ENCODE measurements at places on chromosomes 7 and 10.

GRCh38 chr7:116810267-116811116, 51.9 kb upstream of the CAPZA2 start:
- DNase-seq = no peak

DNA sequence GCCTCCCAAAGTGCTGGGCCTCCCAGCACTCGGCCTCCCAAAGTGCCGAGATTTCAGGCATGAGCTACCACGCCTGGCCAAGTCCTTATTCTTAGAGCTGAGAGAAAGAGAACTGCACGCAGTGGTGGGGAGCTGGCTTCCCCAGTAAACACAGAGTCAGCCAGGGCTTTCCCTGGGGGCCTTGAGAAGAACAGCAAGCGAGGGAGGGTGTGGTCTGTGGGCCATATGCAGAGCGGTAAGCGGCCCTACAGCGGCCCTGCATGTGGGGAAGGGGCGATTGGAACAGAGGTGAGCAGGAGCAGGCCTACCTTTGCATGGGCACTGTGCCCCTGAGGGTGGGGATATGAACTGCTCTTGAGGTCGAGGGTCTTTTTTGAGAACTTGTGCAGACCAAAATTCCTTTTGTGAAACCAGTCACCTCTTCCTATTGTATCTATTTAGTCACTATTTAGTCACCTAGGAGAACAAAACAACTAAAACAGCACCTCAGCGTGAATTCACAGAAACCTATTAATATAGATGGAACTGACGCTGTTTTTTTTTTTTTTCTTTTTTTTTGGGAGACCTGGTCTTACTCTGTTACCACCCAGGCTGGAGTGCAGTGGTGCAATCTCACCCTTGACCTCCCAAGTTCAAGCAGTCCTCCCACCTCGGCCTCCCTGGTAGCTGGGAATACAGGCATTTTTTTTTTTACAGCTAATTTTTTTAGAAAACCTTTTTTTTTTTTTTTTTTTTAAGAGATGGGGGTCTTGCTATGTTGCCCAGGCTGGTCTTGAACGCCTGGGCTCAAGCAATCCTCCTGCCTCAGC, 36.9 kb upstream of the SH2D4B start:
- peak; percentile 81 for DNase-seq

DNA sequence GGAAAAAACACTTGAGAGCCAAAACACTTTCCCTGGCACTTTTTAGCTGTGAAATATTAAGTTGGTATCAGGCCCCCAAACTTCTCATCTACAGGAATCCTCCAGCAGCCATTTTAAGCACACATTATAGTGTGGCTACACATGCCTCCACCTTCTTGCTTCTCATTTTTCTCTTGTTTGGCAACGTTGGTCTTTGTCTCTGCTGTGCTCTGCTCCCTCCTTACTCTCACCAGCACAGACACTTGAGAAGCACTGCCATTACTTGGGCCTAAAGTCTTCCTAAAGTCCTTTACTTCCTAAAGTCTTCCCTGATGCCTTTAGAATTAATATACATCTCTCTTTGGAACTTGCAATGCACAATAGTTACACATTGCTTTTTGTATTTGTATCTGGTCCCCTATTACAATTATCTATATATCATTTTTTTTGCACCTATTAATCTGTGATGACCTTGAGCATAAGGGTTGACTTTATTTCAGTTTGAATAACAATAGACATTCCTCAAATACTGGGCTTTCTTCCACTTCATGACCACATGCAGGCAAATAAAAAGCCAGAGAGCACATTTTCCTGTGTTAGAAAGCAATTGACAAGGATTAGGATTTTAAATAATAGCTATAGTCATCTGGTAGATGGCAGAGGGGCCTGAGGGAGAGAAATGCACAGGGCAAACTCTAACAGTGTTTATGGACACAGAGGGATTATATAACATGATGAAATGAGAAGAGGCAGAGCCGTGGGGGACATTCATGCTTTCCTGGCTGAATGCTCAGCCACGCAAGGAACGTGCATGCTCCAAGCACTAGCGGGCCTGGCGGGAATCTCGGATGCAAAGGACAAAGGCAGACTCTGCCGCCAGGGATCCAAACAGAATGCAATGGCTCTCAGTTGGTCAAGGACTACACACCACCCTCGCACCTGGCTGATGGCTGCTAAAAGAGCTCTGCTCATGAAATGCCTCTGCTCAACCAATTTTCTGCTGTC, 99.3 kb downstream of the CDC14C start:
- no peak for DNase-seq

GRCh38 chr7:106552645-106553445, 108.1 kb downstream of the CCDC71L start:
- DNase-seq = no peak

GRCh38 chr10:132528064-132528691, 9.4 kb upstream of the INPP5A start:
- DNase-seq = no peak

DNA sequence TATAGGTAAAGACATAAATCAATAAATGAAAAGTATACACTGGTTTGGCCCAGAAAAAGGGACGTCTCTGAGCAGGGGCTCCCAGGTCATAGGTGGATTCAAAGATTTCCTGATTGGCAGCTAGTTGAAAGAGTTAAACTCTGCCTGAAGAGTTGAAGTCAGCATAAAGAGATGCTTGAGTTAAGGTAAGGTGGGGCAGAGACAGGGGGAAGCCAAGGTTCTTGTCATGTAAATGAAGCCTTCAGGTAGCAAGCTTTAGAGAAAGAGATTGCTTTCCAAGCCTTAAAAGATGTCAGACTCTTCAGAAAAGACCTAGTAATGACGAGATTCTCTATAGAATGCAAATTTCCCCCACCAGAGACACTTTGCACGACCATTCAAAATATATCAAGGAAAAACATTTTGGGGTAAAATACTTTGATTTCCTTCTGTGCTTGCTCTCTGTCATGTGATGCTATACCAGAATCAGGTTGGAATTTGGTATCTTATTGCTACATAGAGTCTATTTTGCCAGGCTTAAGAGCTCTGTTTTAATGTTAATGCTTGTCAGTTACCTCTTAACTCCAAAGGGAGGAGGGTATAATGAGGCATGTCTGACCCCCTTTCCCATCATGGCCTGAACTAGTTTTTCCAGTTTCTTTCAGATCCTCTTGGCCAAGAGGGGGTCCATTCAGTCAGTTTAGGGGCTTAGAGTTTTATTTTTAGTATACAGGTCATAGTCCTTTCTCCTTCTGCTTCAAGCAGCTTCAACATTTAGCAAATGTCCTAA, 429.6 kb downstream of the ADRA2A start:
- DNase-seq = no peak

DNA sequence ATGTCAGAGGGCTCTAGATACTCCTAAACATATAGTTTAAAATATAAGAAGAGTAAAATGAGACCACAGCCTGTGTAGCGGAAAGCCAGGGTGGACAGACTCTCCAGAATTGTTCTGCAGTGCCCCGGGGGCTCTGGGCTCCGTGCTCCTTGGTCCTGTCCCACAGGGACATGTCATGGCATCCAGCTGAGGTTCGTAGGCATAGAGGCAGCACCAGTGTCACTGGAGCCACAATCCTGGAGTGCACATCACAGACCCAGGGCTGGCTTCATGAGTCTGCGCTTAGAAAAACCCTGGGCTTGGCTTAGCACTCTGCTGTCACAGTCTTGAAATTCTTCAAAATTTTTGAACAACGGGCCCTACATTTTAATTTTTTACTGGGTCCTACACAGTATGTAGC, 280.4 kb upstream of the ZNF32 start:
- DNase-seq = no peak

DNA sequence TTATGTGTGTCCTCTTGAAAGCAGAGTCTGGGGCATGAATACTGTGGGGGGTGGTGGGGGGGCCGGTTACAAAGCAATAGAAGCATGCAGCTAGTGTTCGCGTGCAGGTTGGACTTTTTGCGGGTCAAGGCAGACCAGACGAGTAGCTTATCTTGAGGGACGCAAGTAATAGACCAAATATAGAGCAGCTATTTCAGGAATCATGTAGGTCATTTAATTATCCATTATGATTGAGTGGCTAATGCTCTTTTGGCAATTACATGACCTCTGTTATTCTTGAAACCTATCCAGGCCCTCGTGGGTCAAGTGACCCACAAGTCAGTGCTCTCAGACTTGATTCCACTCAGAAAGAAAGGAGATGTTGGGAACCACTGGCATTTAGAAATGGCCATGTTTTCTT, 93.0 kb downstream of the BTRC start:
- DNase-seq = no peak

DNA sequence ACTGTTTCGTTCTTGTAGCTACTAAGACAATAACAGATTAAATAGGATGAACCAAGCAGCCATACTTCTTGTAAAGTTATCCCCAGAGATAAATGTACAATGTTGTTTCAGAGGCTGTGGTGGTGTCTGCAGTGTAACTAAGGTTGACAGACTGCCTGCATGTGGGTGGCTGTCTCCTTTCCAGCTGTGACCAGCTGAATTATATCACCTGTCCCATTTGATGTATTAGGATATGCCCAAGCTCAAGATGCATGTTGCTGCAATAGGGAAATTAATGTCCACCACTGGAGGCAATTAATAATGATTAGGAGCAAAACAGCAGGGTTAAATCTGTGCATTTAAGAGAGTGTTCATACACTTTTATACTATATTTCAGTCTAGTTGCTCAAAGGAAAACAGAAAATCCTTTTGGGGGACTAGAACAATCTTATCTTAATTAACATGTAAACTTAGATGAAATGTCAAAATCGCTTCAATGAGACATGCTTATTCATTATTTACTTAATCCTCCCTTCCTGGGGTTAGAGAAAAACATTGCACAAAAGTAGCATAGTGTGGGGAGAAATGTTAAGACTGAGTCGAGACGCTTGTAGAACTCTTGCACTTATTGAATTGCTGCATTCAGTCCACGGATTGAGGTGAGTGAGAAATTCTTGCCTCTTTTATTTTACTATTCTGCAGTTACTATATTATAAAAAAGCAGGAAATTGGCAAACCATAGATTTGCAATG, 269.0 kb downstream of the SNX10 start:
- DNase-seq = no peak

DNA sequence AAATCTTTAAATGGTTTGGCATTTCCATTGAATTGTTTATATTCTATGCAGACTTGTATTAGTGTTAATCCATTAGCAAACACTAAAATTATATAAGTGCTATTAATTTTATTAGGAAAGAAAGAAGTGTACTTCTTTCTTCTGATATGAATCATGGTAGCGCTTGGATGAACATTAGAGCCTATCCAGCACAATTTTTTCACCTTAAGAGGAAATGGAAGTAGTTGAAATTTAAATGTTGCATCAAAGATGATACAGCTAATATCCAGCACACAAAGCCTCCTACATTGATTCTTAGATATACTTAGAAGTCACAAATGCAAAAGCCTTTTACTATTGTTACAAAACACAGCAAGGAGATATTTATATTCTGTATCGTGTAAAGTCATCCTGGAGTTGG, 174.5 kb downstream of the AHR start:
- no peak for DNase-seq

DNA sequence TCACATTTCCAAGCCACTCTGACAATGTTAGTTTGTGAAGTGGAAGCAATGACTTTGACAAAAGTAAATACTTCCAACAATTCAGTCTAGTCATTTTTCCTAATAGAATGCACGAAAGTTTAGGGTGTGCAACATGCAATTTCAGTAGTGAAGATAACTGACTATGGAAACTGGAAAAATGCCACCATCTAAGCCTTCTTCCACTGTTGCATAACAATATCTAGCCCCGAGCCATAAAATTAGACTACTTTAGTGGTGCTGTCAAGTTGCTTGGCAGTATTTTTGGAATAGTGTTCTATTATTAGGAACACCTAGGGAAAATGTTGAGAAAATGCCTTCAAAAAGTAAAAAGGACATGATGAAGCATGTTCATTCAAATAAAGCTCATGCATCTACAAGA, 17.9 kb downstream of the SEMA3A start:
- DNase-seq = peak; percentile 76

GRCh38 chr10:97005349-97005748, 173.3 kb downstream of the LCOR start:
- no peak for DNase-seq

DNA sequence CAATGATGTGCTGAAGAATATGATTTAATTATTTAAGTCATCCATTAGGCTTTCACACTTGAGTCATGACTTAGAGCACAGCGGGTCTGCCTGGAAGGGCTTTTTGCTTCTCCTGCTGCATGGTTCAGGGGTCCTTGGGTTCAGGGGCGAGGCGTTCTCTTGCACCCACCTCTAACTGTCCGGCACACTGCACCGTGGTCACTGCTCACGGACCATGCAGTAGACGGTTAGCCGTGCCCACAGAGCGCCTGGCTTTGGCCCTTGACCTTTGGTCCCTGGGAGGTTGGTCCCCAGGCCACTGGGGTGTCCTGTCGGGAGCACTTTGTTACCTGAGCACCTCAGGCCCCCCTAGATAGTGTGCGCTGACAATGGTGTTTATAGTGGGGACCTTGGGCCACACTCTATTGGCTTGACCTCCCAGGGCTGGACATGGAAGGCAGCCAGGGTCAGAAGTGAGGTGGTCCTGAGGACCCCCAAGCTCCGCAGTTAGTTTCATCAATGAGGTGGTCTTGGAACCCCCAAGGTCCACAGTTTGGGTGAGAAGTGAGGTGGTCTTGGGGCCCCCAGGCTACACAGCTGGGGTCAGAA, 110.6 kb downstream of the ACTR3B start:
- DNase-seq = no peak

GRCh38 chr7:98836811-98837629, 32.8 kb downstream of the TMEM130 start:
- no peak for DNase-seq

DNA sequence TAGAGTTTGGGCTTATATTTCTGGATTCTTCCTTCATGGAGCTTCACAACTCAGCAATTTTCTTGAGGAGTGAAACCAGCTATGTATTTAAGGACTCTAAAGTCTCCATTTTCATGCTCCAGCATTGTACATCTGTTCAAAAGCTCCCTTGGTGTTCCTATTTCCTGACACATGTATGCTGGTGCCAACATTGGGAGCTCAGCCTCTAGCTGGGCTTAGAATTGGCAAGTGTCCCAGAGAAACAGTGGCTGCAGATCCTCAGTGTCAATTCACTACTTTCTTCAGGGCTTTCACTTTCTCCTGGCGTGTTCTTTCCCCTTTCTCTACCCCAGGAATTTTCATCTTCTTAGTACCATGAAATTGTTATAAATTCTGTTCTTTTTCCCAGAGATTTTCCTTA, 103.1 kb downstream of the ZNF467 start:
- DNase-seq = no peak

- no peak for DNase-seq
Observed at GRCh38 chr10:102384053-102384452, 11.5 kb upstream of the NFKB2 start.

DNA sequence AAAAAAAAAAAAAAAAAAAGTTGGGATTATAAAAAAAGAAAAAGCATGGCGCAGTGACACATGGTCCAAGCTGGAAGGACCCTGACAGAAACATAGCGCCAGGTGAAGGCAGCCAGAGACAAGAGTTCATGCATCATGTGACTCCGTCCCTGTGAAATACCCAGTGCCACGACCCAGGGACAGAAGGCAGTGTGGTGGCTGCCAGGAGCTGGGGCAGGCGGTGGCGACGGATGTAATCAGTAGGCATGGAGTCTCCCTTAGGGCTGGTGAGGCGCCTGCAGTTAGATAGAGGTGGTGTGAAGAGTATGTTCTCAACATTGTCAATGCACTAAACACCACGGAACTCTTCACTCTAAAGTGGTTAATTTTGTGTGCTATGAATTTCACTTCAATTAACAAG, 43.9 kb downstream of the STK32C start:
- DNase-seq = no peak

Measured in foreskin keratinocyte (primary cell).